ENCODE measurements at places on chromosomes 2 and 18.

DNA sequence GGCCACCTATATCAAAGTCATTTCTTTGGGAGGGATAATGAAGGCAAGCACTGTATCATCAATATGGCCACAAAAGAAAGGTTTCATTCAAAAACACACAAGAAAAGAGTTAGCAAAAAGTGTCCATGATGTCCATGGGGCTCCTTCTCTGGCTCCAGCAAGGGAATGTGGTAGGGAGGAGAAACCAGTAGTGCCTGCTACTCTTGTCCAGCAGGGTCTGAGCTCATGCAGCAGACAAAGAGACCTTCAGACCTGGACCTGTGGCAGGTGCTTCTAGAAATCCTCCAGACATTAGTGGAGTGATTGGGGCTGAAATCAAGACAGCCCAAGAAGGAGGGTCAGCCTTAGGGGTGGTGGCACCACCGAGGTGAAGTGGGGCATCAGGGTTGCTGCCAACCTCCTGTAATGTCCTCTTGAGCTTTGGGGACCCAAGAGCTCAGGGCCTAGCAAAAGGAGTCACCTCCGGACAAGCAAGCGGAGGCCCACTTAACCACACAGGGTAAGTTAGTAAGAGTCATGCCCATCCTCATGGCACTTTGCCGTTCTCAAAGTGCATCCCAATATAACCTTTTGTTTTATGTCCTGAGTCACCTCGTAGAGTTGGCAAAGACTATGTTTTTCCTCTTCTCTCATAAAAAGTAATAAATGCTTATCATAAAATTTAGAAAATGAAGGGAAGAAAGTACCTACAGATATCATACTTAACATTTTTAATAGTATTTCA is 112.6 kb upstream of the YPEL5 start:
- no peak overlapping the region for H3K27ac ChIP-seq
- no peak for DNase-seq
- H3K4me3 ChIP-seq, result no peak overlapping the region
- H3K36me3 ChIP-seq, result no peaks in the 10 kb centered on the region
- H3K27me3 ChIP-seq, result peaks cover 13% of the 10 kb centered on the region

- no peaks in the 10 kb centered on the region for H3K27me3 ChIP-seq
- H3K36me3 ChIP-seq, result peaks cover 10% of the 10 kb centered on the region
- H3K4me3 ChIP-seq, result no peak overlapping the region
- H3K4me1 ChIP-seq, result peaks cover 15% of the 10 kb centered on the region
Observed at GRCh38 chr2:70671092-70671675, 96.8 kb downstream of the ADD2 start.

- H3K36me3 ChIP-seq, result no peaks in the 10 kb centered on the region
- H3K27me3 ChIP-seq, result no peaks in the 10 kb centered on the region
- peak overlapping the region; percentile 85 for H3K4me3 ChIP-seq
Observed at GRCh38 chr2:200467806-200468681, 41.8 kb downstream of the KCTD18 start.

GRCh38 chr2:142180820-142181533 is 50.2 kb upstream of the LRP1B start:
- no peak overlapping the region for H3K4me3 ChIP-seq
- no peak for DNase-seq
- H3K27me3 ChIP-seq, result no peaks in the 10 kb centered on the region

DNA sequence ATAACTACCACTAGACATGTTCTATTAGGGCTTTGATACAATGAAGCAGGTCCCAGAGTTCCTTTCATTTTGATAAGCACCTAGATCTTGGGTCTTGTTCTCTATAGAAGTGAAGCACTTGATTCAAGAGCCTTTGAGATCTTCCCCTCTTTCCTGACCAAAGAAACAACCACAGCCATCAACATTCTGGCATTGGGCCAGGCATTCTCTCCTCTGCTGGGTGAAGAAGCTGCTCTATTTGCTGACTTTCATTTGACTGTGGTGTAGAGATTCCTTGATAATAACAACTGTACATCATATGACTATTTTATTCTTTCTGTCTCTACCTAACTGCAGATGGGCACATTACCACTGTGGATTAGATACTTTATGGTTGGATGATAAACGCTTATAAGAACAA is 96.6 kb upstream of the LYPD1 start:
- no peak overlapping the region for H3K4me3 ChIP-seq
- peaks cover 2% of the 10 kb centered on the region for H3K27me3 ChIP-seq
- H3K27ac ChIP-seq, result no peak overlapping the region
- no peaks in the 10 kb centered on the region for H3K4me1 ChIP-seq
- H3K36me3 ChIP-seq, result no peaks in the 10 kb centered on the region
